ENCODE measurements at places on chromosomes 16 and 17. TPM values are rescaled to one million over a fixed set of nuclear protein-coding genes. Genes with fewer than 3 reads are reported as not detected.

GRCh38 chr17:5035315-5035714, at the start of gene SLC52A1:
TSS of gene SLC52A1 (minus strand) at chr17:5035426. CDS start at chr17:5034606, 820 bp downstream.
- no peak for DNase-seq

DNA sequence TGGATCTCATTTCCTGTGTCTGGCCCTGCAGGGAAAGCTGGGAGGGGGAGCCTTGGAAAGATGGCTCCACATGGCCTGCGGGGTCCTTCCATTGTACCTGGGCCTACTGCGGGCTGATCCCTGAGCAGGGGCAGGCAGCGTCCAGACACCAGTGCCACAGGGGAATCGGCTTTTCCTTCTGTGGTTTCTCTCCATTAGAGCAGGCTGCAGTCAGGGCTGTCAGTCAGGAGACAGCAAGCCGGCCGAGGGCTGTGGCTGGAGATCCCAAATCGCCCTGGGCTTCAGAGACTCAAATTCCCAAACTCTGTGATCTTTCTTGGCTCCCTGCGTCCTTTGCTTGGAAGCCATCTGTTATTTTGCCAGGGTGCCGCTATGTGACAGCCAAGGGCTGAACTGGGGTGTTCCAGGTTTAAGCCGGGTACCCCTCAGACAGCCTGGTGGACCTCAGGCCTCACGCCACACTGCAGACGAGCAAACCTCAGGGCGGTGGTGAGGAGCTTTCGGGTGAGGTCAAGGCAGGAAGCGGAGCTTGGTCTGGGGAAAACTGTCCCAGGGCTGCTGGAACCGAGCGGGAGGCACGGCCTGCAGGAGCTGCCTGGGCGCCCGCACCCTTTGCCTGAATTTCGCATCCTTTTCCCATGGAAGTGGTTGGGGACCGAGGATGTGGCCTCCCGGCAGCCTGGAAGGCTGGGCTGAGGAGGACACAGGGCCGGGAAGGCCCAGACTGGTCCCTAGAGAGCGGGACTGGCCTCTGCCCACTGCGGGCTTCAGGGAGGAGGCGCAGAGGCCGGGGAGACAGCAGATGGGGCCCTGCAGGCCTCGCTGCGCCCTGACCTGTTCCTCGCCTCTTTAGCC, 1.5 kb upstream of the CPNE7 start:
- peak; percentile 48 for DNase-seq

GRCh38 chr16:11507991-11508390, 78.7 kb downstream of the LITAF start:
- no peak for DNase-seq

DNA sequence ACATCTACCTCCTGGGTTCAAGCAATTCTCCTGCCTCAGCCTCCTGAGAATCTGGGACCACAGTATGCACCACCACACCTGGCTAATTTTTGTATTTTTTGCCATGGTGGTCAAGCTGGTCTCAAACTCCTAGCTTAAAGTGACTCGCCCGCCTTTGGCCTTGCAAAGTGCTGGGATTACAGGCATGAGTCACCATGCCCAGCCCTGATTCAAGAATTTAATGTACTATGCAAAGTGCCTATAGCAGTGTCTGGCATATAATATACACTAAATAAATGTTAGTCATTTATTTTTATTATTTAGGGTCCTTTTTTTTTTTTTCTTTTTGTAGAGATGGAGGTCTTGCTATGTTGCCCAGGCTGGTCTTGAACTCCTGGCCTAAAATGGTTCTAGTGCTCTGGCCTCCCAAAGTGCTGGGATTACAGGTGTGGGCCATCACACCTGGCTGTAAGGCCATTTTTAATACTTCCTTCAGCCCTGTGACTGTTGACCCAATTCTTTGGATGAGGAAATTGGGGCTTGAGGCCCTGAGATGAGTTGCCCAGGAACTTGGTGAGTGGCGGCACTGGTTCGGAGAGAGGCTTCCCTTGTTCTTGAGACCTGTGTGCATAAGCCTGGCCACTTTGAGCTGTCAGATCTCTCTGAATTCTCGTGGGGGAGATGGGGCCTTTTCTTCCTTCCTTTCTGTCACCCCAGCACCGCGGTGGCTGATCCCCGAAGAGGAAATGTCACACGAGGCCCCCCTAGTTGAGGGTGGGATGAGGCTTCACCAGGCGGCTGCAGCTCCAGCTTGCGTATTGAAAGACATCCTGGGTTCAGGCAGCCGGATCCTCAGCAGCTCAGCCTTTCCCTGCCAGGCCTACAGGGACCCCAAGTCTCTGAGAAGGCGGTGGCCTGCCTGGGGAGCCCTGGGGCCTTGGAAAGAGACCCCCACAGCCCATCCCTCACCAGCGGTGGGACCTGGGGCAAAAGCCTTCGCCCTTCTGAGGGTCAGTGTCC, 38.7 kb downstream of the LAT start:
- DNase-seq = no peak

GRCh38 chr16:72923757-72924156, 124.2 kb downstream of the ZFHX3 start:
- DNase-seq = no peak

The SCGB1C2 gene
- total RNA-seq = 1.1 TPM

Data from myocyte (in vitro differentiated cells).